ENCODE measurements at places on chromosomes 5 and 9. TPM values are rescaled to one million over a fixed set of nuclear protein-coding genes. Genes with fewer than 3 reads are reported as not detected.

Gene ATP6V0E1
- 121 TPM for total RNA-seq

Gene SPINK13
- not detected for total RNA-seq

Gene DNAI1
- not detected for total RNA-seq

Gene ODF2
- 14.5 TPM for total RNA-seq

Gene KIAA1191
- total RNA-seq, result 58.8 TPM

Gene TMEM174
- total RNA-seq, result not detected

Gene INSL6
- not detected for total RNA-seq

Gene IL3
- not detected for total RNA-seq

Gene SPATA31E1
- not detected for total RNA-seq

Gene SLC24A2
- total RNA-seq, result 0.04 TPM

Gene SH3RF2
- 49.8 TPM for total RNA-seq

DNA sequence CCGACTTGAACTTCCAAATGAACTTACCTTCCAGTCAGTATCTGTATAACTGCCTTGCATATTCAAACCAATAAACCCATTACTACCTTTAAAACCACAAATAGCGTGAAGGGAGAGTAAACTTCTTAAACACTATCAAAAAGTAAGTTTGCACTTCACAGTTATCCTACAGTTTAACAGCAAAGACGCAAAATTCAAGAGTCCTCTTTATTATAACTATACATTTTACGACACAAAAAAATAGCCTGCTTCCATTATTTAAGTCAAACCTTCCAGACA is 1.8 kb downstream of the PTBP3 start:
- no peak for ATAC-seq

DNA sequence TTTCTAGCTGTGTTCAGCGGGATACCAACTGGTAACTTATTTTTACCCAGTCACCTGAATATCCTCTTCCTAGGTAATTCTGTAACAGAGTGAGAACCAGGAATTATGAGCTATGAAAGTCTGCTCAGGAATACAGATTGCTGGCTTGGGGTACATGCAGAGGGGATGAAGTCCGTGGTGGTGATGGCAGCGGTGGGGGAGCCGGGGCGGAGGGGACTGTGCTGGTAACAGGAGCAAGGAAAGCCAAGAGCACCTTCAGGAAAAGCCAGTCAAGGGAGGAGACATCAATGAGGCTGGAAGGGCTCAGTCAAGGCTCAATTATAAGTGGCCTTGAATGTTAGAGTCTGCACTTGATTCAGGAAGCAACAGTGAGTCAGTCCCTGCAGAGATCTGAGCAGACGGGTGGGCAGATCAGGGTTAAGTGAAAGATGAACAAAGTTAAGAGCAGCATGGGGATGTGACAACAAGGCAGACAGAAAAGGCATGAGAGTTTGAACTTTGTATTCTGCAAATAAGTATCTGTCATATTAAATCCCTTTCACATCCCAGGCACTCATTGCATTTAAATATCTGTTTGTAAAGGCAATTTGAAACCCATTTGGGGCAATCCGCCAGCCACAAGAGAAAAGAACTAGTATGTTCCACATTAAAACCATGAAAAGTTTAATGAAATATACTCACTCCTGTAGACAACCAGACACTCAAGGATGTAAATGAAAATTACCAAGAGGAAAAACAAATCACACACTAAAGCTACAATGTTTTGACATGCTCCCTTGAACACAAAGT is 101.2 kb downstream of the TTC39B start:
- no peak for ATAC-seq

DNA sequence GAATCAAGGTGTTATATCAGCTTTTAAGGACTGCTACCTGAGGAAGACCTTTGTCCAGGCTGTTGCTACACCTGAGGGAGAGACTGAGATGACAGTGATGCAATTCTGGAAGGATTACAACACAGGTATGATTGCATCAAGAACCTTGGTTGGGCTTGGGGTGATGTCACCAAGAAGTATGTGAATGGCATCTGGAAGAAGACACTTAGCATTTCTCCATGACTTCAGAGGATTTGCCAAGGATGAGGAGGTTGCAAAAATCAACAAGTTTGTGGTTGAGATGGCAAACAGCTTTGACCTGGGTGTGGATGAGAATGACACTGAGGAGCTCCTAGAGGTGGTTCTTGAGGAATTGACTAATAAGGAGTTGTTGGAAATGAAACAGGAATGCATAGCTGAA is 67.9 kb upstream of the PANK3 start:
- ATAC-seq, result peak; percentile 93

DNA sequence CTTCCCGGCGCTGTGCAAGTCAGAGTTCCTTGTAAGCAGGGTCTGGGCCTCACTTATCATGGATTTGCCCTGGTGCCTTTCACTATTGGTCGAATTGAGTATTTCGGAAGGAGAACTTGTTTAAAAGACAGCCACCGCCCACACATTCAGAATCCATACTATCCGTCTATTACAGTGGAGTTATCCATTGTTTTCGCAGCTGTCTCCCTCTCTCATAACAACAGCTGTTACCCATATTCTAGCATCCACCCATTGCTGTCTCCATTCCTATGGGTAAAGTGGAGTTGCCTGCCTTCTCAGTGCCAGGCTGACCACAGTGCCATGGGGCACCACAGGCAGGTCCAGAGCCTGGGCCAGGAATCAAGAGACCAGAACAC is 20.2 kb downstream of the FAXDC2 start:
- peak; percentile 7 for ATAC-seq

DNA sequence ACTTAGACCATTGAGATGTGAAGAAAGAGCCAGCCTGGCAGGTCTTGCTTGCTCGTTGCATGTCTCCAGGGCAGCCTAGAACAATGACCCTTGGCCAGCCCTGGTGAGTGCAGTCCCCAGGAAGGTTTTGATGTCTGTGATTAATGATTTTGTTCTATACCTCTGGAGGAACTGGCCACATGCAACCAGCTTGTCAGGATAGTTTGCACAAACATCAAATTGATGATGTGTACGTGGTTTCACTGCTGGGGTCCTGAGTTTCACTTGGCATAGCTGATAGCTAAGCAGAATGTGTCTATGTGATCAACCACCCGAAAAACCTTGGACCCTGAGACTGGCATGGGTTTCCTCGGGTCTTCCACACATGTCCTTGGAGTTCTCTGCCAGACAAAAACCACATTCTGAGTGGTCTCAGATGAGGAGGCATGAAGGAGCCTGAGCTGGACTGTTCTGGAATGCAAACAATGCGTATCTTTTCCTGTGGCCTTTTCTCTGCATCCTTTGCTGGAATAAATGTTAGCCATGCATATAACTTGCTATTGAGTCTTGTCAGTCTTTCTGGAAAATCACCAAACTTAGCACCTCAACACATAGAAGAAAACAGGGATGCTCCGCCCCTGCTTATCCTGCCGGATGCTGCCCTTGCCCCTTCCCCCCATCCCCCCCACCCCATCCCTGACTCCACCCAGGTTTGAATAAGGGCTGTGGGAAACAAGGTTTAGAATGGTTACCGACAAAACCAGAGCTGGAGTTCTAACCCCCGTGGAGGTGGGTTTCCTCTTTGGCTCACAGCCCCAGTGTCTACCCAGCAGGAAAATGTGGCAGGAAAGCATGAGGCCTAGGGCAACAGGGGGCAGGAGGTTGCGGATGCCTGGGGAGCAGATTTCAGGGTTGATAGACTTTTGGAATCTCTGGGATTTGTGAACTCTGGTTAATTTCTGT is 50.1 kb upstream of the ANKRD33B start:
- ATAC-seq, result peak; percentile 18

- ATAC-seq, result no peak
Observed at GRCh38 chr5:4116834-4117233, 521.2 kb downstream of the IRX1 start.

GRCh38 chr5:177426566-177427210 is at the start of gene GRK6:
Gene GRK6, plus strand, starts transcription at chr5:177426676. Its CDS starts 170 bp downstream, at chr5:177426846.
- ATAC-seq, result peak; percentile 2

DNA sequence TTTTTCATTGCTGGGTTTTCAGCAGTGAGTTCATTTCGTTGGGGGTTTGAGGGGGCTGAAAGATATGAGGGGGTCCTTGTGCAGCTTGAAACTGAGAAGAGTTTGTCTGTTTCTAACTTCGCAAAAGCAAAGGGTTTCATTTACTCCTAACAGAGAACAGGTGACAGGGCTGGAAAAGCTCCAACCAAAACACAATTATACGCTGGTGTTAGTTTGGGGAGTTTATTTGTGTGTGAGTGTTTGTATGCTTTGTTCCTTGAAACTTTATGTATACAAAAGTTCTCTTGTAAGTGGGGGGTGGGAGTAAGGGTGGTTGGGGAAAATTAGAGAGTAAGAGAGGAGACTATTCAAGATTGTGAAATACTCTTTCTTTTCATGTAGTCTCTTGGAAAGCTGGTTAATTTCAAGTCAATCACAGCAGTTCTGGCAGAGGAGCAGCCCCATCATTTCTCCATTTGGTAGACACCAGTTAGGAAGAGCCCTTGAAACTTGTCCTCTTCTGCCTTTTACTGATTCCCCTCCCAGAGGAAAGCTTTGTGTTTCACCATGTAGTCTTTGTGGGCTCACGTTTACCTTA is 881 bp downstream of the TNFAIP8 start:
- no peak for ATAC-seq

DNA sequence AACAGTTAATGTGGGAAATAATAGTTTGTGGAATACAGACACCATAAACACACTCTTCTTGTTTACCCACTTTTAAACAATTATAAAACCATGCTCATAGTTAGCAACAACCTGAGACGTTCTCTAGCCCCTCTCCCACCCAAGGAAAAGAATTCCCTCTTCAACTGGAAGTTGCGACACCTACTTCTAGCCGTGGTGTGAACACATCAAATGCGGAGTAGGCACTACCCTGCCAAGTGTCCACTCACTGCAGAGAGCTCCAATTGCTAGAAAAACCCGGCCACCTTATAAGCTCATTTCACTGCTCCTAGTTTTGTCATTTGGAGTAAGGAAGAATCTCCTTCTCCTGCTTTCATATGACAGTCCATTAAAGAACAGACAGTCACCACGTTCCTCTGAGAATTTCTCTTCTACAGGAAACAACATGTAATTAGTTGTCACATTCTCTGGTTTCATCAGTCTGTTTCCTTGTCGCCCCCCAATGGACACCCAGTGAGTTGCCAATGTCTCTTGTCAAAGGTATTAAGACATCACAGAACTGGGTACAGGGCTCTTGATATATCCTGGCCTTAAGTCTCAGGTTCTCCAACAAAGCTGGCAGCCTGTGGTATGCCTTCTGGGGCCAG is 47.3 kb downstream of the PRLR start:
- peak; percentile 62 for ATAC-seq

- ATAC-seq, result no peak
Observed at GRCh38 chr5:80041527-80041926, 6.4 kb downstream of the THBS4 start.

GRCh38 chr5:160166973-160167623 is 47.8 kb upstream of the PWWP2A start:
- ATAC-seq, result no peak

DNA sequence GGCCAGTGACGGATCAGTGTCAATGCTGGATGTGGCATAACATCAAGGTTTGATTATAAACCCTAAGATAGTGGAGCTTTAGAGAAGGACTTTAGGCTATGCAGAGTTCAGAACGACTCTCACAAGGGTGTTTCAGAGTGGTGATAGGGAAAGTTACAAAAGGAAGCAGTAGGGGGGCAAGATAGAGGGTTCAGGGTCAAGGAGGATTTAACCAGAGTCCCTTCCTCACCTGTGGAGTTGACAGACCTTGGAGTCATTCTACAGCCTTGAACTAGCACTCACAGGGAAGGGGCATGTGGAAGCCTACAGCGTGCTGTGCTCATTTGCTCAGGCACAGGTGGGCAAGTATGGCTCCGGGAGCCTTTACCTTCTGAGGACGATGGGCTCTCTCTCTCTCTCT is 7.9 kb downstream of the DMRT1 start:
- ATAC-seq, result no peak

GRCh38 chr9:129136446-129137035 is 25.3 kb downstream of the PTPA start:
- ATAC-seq, result no peak

GRCh38 chr5:132883261-132883834 is 9.9 kb downstream of the LEAP2 start:
- ATAC-seq, result peak; percentile 84

GRCh38 chr9:73411494-73411893 is 259.8 kb downstream of the ANXA1 start:
- ATAC-seq, result no peak

DNA sequence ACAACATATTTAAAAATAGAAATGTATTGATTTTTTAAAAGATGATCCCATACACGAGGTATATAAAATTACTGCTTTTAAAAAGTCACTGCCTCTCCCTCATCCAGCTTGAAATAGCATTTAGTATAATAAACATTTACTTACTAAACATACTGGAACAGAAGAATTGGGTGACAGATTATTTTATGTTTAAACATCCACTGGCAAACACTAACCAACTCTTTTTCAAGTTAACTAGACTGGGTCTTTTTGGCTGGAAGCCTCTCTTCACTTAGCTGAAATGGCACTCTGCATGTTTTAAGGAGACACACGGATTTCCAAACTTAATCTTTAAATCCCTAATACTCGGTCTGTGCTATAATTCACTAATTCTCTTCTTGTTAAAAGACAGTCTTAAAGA is 19.0 kb downstream of the CTXN3 start:
- ATAC-seq, result no peak

- ATAC-seq, result peak; percentile 58
Observed at GRCh38 chr5:73901043-73901442, 275.0 kb downstream of the ARHGEF28 start.

DNA sequence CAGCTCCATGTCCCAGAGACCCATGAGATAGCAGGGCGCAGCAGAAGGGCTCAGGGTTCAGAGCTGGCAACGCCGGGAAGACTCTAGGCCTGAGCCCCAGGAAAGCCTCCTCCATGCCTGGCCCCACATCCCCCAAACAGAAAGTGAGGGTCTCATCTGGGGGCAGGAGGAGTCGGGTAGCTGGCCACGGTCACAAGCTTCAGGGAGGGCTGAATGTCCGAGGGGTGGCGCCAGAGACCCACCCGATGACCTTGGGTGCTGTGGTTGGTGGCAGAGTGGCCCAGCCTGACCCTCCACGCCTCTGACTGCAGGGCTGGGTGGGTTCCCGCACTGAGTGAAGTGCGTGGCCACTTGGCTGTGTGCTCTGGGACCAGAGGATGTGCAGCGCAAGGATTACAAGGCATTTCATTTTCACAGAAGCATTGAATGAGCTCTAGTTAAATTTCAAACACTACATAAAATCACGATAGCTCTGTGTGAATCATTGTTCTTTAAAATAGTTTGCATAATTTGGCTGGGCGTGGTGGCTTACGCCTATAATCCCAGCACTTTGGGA is 3.0 kb downstream of the C8G start:
- no peak for ATAC-seq

DNA sequence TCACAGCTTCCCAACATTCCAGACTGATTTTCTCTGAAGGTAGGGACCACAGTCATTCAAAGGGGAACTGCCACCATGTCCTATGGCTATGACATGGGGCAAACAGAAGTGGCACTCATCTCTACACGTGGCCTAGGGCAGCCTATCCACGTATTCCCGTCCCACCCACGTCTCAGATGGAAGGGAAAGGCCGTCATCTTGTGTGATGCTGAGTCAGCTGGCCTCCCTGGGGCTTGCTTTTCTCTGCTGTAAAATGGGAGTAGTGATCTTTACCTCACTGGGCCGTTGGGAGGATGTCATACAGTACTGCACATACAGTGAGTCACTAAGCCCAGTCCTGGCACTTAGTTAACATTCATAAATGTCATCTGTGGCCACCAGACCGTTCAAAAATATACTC is 72.3 kb downstream of the RAPGEF1 start:
- ATAC-seq, result peak; percentile 56

Data from esophagus mucosa (tissue), 1 donor.